ENCODE measurements at places on chromosomes 7 and 10.

DNA sequence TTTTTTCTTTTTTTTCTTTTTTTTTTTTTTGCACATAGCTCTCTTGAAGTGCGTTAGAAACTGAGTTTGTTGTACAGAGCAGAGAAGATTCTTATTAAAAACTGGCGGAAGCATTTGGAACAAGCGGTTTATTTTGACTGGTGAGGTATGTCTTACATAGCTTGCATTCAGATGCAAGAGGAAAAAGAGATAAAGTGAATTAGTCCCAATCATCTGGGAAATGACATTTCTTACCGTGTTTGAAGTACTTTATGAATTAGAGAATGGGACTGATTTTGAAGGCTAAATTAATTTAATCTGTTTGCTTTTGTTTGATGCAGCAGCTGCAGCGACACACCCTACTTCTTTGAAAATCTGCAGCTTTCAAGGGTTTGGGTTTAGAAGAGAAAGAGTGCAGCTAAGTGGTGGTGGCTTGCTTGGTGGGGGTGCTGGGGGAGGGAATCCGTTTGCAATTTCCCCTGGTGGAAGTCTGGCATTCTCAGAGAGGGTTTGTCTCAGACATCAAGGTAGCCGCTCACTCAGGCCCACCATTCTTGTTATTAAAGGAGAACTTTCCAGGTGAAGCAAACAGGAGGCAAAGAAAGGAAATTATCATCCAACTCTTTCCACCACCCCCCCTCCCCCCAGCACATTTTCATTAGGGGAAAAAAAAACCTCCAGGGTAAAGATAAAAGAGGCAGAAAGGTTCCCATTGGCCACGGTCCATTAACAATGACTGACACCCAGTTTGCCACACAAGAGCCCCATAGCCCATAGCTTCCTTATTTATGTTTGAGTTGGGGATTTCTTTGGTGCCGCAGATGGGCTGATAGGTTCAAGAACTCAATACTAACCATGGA lies 231.7 kb downstream of the SKIDA1 start:
- DNase-seq, result no peak

GRCh38 chr7:2032030-2032875 lies 200.5 kb downstream of the MAD1L1 start:
- peak; percentile 56 for DNase-seq

DNA sequence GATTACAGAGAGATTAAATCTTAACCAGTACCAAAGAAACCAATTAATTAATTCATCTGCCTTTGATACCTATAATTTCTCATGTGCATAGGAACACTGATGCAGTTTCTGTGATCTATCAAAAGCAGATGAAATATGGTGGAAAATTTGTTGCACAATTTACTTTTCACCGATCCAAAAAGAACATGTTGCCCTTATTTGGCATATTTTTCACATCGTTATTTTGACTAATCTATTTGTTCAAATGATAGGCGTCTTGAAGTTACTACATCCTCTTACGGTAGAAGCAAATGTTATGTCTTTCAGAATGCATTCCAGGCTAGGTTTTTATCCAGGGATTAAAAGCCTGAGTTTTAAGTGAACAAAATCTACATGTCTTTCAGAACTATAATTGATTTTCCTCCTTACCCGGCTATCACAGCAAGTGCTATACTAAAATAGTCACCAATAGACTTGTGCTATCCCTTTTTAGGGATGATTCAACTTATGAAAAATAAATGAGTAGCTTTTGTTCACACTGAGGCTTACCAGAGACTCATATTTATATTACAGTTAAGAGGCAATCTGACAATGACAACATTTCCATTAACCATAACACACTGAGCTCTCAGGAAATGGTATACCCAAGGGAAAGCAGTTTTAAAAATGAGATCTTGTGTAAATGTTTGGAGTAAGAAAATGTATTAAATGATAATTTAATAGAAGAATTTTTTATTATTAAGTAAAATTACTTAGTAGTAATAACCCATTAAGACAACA lies 16.8 kb upstream of the TES start:
- no peak for DNase-seq

GRCh38 chr7:84372155-84372621 lies 177.6 kb upstream of the SEMA3A start:
- no peak for DNase-seq

GRCh38 chr7:8699875-8700624 lies 266.6 kb downstream of the NXPH1 start:
- peak; percentile 57 for DNase-seq

DNA sequence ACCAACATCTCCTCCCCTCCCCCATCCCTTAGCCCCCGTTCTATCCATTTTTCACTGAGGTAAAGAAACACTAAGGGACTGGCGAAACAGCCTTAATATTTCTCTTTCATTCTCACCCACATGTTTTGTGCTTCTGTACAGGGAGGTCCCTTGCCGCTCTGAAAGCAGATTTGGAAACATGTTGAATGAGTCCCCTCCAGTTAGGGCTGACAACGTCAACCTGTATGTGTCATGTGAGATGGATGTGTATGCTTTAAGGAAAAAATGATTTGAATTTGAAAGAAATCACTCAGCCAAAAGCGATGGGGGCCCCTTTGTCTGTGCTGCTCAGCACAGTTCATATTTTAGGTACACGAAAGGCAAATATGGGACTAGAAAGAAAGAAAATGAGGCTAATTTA lies 314.3 kb upstream of the LRGUK start:
- no peak for DNase-seq

GRCh38 chr7:34846976-34847375 lies 189.0 kb downstream of the NPSR1 start:
- DNase-seq, result no peak
